ENCODE measurements at places on chromosomes 6 and 20.

- no peak for DNase-seq
These were observed 46.0 kb upstream of the IL17A start for GRCh38 chr6:52139985-52140680.

- DNase-seq, result no peak
These were observed 23.8 kb downstream of the SLC22A23 start for GRCh38 chr6:3433005-3433404.

DNA sequence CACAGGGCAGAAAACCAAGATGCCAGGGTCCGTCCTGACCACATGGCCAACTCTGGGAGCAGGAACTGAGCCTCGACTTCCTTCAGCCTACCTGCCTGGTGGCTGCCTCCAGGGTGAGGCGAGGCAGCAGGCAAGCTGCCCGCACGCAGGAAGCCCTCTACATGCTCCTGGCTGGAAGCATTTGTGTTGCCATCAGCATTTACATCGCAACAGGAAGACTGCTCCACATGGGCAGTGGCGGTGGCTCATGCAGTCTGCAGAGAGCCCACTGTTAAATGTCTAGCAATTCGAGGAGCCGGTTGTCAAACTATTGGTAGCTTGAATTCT, 233.8 kb downstream of the SYNDIG1 start:
- DNase-seq, result no peak

DNA sequence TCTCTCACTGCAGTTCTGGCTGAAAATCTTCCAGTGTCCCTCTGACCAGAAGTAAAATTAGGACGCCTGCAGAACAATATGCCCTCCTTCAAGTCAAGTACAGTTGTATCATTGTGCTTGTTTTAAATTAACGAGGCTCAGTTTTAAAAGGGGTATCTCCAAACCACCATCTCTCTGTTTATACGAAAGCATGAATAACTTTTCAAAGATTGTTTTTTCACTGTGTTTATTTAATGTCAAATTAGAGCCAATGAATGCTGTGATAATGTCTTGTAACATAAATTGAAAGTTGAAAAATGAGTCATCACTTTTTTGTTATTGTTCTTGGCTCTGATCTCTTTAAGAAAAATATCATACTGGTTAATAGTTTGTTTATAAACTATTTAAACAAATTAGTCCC, 230.7 kb upstream of the THEMIS start:
- DNase-seq, result no peak

DNA sequence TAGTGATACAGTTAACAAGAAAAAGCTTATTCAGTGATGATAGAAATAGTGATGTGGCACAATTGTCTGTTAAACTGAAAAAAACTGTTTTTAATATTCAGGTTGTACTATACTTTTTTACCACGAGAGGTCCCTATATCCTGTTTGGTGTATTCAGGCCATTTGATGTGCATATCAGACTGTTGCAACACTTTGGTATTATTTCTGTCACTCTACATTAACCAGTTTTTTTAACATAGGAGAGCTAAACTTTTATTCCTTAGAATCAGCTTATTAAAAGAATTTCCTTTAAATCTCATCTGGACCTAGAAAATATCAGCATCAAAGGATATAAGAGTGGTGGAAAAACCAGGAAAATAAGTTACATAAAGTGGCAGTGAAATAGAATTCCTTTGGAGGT, 36.8 kb downstream of the TSPYL4 start:
- DNase-seq, result no peak

DNA sequence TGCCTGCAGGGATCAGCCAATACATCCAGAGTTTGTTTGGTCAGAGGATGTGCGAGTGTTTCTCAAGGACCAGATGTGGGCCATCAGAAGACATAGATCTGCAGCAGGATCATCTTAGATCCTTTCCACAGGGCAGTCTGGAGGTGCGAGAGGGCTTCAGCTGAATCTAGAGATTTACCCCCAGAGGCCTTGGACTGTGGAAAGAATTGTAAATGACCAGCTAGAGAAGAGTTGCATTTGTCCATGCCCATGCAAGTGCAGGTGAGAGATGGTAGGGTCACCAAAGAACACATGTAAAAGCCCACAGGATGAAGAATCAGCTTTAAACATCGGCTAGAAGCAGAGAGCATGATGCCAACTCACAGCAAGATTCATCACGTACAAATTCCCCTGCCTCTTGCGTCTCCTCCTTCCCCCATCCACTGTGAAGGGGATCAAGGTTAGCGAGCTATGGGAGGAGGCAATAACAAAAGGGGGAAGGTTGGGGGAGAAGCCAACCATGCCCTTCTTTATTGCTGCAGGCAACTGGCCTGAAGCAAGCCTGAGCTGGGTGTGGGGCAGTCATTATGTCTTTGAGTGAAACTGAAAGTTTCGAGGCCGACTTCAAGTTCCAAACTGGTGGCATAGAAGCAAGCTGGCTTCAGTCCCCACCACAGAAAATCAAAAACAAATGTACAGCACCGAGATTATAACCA, 83.5 kb downstream of the SCML4 start:
- DNase-seq, result no peak

- DNase-seq, result no peak
These were observed at the start of gene LTA for GRCh38 chr6:31572041-31572911. Gene LTA (plus strand): TSS chr6:31572289. CDS start chr6:31572743, 454 bp downstream.

GRCh38 chr20:10131732-10132345, 86.8 kb upstream of the SNAP25 start:
- peak; percentile 97 for DNase-seq

GRCh38 chr6:136378888-136379287, 89.2 kb upstream of the BCLAF1 start:
- DNase-seq, result no peak

DNA sequence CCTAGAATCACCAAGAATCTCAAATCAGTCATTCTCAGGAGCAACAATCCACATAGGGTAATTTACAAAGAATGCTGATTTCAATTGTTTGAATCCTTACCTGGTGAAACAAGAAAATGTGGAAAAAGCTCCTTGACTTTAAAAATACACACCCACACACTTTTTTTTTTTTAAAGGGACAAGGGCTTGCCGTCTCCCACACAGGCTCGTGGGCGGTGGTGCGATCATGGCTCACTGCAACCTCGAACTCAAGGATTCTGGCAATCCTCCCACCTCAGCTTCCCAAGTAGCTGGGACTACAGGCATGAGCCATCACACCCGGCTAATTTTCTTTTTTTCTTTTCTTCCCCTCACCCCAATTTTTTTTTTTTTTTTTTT, 30.7 kb downstream of the PARD6B start:
- DNase-seq, result no peak

- peak; percentile 83 for DNase-seq
These were observed 44.4 kb downstream of the DSTN start for GRCh38 chr20:17614176-17614811.

- no peak for DNase-seq
These were observed 63.2 kb upstream of the ARMH2 start for GRCh38 chr6:24861934-24862333.

- no peak for DNase-seq
These were observed 34.5 kb upstream of the HLA-A start for GRCh38 chr6:29907637-29908340.

DNA sequence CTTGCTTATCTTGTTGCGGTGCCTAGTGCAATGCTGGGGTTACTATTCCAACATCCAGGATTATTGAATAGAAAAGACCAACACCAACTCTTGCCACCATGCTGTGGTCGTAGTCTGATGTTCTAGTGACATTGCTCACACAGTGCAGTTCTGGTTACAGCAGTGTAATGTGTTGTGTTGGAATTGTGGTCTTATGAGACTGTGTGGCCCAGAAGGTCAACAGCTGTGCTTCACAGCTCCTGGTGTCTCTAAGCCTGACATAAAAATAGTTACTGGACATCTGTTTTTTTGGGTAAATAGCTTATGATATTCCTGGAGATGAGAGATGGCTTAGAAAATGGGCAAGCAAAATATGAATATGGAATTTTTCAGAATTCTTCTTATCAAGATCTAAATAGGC, 57.6 kb downstream of the SLC22A2 start:
- no peak for DNase-seq

DNA sequence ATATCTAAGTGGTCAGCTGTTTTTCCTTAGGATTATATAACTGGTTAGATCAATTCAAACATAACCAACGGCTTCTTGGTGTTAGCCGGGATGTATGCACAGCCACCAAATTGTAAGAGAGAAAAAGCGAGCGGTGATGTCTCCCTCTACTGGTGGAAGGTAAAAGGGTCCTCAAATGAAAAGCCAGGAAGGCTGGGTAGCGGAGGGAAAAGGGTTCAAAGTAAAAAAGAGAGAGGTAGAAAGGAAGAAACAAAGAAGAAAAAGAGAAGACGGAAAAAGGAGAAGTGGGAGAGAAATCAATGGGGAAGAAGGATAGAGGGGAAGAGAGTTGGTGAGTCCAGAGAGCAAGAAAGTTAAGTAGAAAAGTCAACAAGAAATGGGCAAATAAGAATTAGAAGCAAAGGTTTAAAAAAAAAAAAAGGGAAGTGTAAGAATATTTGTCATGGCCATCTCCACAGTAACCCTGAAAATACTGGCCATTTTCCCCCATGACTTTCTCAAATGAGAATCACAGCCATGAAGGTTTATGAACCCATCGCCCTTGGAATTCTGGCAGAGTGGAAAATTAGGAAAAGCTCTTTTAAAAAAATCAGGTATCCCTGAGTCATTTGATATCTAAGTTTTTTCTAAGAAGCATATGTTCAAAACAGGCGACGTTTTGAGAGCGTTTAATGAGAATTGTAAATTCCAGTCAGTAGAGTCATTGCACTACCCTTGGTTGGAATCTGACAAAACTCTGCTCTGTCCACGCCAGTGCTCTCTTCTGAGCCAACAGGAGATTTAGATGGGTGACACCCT, 155.6 kb upstream of the SNX9 start:
- peak; percentile 48 for DNase-seq

GRCh38 chr6:3175715-3176402, 18.5 kb upstream of the TUBB2A start:
- no peak for DNase-seq

GRCh38 chr20:19688031-19688806, 69.8 kb upstream of the RIN2 start:
- no peak for DNase-seq

DNA sequence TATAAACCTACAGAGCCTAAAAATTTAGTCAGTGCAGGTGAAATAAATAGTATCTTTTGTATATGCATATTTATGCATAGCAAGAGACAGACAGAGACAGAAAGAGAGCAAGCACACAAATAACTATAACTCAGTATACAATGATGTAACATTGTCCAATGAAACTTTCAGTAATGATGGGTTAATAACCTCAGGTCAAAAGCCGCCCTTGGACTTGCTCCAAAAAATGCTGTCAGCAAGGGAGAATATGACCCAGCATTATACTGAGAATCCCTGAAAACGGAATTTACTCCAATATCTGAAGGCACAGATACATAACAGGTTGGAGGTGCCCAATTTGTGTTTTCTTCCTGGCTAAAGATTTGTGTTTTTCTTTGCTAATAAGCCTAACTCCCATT, 590.6 kb upstream of the NOX3 start:
- no peak for DNase-seq

Data from NCI-H2171 (cell line).